Activated CD8-positive, alpha-beta memory T cell treated with anti-CD3 and anti-CD28 coated beads for 24 hours (primary cell): ENCODE measurements at places on chromosomes 16 and 17.
A peak's percentile ranks its signal among the peaks of the same experiment; 100 is the strongest.

- no peak for DNase-seq
Measured at GRCh38 chr16:4979736-4980660, 21.9 kb downstream of the SEC14L5 start.

DNA sequence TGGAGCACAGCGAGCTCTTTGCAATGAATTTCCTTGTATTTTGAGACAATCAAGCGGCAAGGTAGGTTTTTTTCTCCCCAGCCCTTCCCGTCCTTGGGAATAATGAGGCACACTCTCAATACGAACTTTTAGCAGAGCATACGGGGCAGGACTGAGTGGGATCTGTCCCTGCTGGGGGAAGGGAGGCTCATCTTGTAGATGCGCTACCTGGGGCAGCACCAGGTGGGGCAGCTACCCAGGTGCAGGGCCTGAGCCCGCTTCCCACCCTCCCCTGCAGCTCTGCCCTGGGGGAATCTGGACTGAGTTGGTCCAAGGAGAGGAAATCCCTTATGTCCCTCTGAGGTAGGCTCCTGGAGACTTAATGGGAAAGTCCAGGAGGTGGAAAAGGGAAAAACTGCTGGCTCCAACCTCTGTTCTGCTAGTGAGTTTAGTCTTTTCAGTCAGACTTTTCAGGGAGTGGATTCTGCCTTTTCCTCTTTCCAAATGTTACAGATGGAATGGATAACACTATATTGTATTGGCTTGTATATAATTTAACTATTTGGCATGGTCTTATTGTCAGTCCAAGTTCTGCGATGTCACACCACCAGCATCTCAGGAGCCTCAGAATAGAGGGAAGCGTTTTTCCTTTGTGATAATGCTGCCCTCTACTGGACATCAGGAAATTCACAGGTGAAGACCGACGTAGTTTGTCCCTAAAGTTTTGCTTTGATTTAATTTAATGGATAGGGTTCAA lies 9.6 kb upstream of the CES1 start:
- DNase-seq = no peak

DNA sequence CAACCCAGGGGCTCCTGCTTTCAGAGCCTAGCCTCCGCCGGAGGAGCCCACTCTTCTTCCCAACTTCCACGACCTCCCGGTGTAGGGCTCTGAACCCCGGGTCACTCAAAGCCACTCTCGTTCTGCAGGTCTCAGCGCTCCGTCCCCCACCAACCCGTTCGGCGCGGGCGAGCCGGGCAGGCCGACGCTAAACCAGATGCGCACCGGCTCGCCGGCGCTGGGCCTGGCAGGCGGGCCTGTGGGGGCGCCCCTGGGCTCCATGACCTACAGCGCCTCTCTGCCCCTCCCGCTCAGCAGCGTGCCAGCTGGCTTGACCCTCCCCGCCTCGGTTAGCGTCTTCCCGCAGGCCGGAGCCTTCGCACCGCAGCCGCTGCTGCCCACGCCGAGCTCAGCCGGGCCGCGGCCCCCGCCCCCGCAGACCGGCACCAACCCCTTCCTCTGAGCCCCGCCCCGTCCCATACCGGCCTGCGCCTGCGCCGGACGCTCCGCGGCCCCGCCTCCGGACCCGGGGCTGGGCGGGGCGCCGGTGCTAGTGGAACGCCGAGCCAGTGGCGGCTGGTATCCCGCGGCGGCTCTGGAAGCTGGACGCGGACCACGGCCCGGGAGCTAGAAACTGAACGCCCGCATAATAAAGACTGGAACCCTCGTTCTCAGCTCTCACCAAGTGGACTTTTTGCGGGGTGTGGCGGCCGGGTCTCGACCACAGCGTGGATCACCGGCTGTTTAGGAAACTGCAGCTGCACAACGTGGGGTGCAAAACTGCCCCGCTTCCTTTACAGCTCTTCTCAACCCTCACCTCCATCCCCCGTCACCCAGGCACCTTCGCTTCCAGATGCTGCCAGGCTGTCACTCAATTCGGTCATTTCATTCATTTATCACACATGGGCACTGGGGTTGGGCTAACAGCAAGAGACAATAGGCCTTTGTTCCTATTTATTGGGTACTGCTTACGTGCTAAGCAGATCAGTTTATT lies 5.0 kb upstream of the SPATA20 start:
- peak; percentile 96 for DNase-seq

DNA sequence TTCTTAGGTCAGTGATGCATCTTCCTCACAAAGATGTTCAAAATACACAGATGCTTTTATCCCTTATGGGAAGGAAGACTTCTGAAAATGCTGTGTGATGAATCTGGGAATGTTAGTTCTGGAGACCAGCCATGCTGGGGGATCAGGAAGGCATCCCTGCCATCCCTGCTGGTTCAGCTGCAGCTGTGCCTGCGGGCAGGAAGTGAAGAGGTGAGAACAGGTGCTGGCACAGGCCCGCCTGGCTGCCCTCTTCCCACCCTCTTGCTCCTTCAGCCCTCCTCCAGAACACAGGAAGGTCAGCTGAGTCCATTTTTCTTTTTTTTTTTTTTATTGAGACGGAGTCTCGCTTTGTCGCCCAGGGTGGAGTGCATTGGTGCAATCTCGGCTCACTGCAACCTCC lies 15.2 kb downstream of the RAB11FIP3 start:
- DNase-seq = no peak

DNA sequence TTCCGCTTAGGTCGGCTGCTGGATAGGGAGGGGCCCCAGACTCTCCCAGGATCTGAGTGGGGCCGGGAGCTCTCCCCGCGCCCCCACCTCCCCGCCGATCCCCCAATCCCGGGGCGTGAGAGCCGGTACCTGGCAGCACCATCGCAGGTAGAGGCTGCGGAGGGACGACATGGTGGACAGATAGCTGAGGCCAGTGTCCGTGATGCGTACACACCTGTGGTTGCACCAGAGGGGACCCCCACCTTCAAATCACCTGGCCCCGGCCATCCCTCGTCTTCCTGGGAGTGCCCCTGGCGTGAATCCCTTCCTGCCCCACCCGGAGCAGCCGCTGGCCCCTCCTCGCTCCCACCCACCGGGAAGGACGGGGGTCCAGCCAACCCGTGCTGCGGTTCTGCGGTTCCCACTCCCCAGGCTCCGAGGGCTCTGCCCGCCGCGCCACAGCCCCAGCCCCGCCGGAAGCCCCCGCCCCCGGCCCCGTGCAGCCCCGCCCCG lies 4.7 kb upstream of the WDR24 start:
- no peak for DNase-seq

- DNase-seq = no peak
Measured at GRCh38 chr16:59688006-59688405, 953.9 kb upstream of the GOT2 start.

DNA sequence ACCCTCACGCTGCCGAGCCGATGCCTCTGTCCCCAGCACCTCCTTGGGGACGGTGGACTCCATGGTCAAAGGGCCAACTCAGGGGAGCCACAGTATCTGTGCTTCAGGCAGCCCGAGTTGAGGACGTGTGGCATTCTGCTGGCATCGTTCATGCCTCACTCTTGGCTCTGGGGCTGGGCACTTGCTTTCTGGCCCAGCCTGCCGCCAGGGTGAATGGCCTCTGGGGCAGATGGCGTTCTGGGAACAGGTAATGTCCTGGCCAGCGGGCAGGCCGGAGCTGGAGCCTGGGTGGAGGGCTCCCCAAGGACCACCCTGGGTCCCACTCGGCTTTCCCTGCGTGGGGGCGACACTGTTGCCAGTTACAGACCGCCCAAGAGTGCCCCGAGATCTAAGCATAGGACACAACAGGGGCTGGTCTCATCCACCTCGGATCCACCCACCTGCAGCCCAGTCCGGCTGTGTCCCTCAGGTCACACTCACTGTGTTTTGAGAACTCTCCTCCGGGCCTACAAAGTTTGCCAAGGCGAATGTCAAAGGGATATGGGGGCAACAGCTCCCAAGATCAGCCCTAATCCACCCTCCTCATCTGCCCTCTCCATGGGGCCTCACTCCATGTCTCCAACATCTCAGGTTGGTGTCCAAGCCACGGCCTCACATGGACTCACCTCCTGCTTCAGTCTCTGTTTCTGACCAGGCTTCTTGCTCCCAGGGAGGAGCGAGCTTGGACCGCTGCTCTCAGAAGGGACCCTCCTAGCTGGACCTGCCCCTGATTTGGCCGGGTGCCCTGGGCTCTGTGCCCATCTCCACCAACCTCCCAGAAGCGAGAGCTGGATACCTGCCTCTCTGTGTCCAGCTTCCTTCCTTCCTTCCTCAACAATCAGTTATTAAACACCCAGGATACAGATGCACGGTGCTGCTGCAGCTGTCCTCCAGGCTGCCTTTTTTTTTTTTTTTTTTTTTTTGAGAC lies 60.8 kb downstream of the TMEM235 start:
- DNase-seq = no peak

DNA sequence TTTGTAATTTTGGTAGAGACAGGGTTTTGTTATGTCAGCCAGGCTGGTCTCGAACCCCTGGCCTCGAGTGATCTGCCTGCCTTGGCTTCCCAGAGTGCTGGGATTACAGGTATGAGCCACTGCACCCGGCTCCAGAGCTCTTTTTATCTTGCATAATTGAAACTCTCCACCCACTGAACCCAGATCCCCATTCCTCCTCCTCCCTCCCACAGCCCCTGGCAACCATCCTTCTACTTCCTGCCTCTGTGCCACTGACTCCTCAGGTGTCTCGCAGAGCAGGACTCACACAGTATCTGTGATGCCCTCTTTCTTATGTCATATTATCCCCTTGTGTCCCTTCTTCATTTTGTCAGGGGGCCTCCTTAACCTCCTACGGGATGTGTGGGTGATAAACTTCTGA lies 340.7 kb downstream of the SLC39A11 start:
- DNase-seq = no peak

- no peak for DNase-seq
Measured at GRCh38 chr17:29004081-29004692, 1.6 kb downstream of the SEZ6 start.

DNA sequence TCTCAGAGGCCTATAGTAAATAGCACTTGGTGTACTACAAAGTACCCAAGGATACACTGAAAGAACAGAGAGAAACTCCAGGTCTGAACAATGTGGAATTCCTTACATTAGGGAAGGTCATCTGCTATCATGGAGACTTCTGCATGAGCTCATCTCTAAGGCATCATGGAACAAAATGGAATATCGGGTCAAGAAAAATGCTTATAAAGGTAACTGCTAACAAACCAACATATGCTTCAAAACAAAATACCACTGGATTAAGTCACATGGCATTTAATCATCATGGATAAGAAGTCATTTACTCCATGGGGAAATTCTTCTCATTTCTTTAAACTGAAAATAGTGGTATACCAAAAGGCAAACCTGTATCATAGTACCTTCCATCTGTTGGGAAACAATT lies 34.2 kb downstream of the TXNDC11 start:
- no peak for DNase-seq

DNA sequence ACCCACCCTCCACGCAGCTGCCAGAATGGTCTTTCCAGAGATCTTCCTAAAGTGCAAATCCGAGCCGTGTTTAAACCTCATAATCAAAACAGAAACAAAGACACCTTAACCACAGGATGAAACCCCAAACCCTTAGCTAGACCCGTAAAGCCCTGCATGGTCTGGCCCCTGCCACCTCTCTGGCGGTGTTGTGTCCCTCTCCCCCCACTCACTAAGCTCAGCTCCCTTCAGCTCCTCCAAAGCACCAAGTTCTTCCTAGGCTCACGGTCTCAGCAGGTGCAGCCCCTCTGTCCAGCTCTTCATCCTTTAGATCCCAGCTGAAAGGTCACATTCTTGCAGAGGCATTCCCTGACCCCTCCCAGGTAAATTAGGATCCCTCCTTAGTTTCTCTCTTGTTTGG lies 4.4 kb upstream of the NXPH3 start:
- no peak for DNase-seq

- DNase-seq = no peak
Measured at GRCh38 chr17:18191967-18192366, 8.3 kb downstream of the ALKBH5 start.

GRCh38 chr16:50037662-50038220 lies 12.7 kb downstream of the CNEP1R1 start:
- DNase-seq = no peak

DNA sequence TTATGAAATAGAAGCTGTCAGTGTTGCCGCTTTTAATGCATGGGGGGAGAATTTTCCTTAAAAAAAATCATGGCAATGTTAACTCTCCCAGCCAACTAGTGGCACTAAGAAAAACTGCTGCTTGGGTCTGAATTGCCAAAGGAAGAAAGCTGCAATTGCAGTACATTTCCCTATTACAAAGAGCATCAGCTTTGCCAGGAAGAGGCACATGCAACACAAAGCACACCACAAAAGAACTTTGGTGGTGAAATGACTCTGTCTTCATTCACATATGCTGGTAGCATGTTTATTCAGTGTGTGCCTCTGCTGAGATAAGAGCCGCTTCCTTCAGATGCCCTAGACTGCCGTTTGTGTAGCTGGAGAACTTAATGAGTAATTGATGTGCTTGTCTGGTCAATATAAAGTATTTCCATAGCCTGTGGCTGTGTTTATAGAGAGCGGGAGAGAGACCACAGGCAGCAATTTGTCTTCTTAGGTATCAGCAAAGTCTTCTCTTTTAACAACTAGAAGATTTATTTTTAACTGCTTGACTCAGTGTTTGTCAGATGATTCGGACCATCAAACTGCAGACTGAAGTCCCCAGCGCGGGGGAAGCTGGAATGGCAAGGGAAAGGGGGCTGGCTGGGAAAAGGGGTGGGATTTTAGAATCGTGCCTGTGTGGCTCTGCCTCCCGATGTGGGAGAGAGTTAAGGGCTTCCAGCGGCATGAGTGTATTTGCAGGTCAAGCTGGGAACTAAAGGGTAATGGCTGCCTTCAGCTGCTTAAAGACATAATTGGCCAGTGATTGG lies 115.1 kb downstream of the MRTFB start:
- DNase-seq = no peak

DNA sequence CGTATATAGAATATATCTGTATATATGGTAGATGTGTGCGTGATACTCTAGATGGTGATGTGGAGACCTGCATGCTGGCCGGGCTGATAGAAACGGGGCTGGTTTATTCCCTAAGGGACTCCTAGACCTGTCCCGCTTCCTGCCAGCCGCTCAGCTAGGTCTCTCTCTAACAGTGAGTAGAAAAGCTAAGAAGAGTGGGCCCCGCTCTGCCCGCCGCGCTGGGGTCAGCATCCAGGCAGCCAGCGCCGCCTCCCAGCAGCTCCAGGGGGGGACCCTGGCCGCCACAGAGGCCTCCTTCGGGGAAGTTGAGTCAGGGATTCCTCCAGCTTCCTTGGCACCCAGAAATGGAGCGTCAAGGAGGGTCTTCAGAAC lies 9.4 kb downstream of the CYGB start:
- no peak for DNase-seq

DNA sequence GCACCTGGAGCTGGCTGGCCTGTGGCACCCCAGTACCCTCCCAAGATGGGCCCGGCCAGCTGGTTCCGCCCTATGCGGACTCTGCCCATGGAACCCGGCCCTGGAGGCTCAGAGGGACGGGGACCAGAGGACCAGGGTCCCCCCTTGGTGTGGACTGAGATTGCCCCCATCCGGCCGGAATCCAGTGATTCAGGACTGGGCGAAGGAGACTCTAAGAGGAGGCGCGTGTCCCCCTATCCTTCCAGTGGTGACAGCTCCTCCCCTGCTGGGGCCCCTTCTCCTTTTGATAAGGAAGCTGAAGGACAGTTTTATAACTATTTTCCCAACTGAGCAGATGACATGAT lies 12.0 kb downstream of the TBX21 start:
- no peak for DNase-seq

DNA sequence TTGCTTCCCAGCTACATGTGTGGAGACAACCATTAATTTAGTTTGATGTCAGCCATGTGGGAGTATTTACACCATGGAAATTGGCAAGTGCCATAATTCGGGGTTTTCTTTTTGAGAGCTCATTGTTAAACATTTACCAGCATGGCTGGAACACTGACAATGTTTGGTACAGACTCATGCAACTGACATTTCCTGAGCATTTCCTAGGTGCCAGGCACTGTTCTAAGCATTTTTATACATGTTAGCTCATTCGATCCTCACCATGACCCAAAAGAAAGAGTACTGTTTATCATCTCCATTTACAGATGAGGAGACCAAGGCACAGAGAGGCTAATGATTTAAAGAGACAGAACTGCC lies 86.9 kb downstream of the FOXL1 start:
- no peak for DNase-seq
